ENCODE measurements at places on chromosomes 16 and 17. TPM values are rescaled to one million over a fixed set of nuclear protein-coding genes. Genes with fewer than 3 reads are reported as not detected.
A peak's percentile ranks its signal among the peaks of the same experiment; 100 is the strongest.

- no peak for DNase-seq
Measured at GRCh38 chr16:89013692-89014402, 36.8 kb upstream of the CBFA2T3 start.

DNA sequence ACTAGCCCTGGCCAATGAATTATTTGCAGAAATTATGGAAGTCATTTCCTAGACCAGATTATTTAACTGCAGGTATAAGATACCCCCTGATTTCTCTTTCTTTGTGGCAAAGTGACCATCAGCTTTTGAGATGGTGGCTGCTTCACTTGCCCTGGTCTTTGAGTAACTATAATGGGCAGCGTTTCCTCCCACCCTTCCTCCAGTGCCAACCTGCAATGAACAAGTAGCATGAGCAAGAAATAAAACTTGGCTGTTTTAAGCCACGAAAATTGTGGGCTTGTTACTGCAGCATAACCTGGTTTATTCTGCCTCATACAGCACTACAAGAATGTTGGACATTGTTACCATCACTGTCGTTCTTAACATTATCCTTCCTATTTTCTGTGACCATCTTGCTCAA is 105.3 kb downstream of the CYLD start:
- no peak for DNase-seq

DNA sequence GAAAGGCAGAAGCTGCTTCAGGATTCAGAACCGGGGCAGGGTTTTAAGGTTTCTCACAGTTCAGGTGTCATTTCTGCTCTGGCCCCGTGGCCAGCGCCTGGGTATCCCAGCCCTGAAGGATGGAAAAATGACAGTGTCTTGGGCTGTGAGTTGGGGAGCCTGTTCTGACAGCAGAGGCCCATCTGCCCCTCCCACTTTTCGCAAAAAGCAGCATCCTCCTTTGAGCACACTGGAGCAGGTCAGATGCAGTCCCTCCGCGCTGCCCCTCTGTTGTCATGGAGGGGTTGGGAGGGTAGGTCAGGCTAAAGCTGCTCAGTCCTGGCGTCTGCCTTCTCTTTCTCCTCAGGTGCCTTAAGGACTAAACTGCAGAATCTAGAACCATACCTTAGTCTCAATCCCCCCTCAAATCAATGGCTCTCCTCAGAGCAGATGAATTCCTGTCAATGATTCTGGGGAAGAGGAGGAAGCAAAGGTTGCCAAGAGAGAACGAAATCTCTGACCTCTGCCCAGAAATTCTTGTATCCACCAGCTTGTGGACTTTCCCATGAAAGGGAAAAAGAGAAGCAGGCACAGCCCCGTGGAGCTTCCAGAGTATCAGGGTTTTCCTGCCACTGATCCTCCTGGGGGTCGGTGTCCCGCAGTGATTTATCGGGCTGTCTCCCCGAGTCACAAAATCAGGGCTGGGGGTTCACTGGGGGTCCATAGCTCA is 7.3 kb downstream of the NEUROD2 start:
- DNase-seq = no peak

DNA sequence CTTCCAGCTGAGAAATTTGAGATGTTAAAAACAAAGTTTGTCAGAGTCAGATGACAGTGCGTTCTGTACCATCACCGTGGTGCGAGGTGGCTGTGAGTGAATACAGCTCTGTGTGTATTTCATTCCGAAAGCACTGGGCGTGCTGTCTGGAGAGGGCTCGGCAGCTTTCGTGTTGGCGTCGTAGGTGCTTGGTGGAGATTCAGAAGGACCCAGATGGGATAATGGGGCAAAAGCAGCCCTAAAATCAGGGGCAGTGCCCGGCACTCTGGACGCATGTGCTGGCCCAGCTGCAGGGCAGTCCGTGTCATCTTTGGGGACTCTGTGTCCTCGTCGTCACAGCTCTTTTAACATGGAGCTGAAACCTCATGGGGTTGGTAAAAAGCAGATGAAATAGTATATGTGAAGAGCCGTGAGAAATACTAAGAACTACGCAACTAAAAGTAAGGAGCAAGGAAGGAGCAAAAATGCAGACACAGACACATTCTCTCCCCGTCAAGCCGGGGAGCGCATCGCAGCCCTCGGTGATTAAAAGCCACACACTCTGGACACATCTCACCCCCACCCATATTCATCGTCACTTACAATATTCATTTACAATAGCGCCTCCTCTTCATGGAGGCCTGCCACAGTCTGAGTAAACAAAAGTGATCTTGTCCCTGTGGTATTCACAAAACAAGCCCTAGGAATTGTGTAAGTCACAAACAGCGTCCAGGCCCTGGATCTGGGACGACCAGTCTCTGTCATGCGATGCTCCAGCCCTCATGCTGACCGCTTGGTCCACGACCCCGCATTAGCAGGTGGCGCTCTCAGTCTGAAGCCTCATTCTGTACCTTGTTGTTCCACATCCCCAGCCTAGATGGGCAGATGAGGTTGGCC is 206.7 kb downstream of the RPTOR start:
- no peak for DNase-seq

DNA sequence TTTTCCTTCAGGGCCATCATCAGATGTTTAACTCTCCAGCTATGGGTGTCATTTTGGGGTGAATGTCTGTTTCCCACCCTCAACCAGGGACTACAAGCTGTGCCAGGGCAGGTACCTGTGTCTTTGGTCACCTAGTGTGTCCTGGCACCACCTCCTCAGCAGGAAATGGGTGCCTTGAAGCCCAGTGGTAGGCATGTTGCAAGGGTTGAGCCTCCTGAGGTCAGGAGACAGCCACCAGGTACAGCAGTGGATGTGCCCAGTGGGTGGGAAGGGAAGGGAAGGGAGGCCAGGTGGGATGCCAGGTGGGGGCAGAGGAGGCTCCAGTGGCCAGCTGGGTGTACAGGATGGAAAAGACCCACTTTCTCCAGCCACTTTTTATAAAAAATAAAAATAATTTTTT is 25.5 kb upstream of the ADORA2B start:
- DNase-seq = no peak

DNA sequence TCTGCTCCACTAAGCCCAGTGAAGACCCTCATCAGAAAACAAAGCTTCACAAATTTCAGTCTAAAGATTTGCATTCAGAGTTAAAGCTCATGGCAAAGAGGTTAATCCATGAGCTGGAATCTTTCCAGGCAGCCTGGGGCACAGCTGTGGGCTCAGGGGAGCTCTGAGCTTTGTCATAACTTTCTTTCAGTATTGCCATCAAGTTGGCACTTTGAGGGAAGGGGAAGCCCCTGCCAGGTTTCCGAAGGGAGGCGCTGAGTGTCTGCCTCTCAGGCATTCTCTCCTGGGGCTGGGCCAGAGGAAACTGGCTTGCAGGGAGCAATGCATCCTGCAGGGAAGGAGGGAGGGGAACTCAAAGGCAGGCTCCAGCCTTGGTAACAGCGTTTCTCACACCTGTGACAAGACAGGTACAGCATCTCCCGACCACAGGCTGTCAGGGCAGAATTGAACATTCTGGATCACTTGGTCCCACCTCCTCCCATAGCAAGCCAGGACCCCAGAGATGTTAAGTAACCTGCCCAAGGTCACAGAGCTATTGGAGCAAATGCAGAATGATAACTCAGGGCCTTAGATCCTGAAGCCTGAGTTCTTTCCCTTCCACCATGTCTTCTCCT is 3.9 kb downstream of the LPO start:
- no peak for DNase-seq

DNA sequence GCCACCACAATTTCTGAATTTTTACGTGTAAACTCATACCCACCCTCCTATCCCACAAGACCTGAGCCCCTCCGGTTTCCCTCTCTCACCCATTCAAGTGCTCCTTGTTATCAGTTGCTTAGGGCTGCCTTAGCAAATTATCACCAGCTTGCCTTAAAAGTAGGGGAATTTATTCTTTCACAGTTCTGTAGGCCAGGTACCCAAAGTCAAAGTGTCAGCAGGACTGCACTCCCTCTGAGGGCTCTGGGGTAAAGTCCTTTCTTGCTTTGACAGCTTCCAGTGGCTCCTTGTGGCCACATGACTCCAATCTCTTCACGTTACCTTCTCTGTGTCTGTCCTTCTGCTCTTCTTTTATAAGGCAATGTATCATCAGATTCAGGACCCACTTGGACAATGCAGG is 7.9 kb upstream of the TMEM220 start:
- no peak for DNase-seq

DNA sequence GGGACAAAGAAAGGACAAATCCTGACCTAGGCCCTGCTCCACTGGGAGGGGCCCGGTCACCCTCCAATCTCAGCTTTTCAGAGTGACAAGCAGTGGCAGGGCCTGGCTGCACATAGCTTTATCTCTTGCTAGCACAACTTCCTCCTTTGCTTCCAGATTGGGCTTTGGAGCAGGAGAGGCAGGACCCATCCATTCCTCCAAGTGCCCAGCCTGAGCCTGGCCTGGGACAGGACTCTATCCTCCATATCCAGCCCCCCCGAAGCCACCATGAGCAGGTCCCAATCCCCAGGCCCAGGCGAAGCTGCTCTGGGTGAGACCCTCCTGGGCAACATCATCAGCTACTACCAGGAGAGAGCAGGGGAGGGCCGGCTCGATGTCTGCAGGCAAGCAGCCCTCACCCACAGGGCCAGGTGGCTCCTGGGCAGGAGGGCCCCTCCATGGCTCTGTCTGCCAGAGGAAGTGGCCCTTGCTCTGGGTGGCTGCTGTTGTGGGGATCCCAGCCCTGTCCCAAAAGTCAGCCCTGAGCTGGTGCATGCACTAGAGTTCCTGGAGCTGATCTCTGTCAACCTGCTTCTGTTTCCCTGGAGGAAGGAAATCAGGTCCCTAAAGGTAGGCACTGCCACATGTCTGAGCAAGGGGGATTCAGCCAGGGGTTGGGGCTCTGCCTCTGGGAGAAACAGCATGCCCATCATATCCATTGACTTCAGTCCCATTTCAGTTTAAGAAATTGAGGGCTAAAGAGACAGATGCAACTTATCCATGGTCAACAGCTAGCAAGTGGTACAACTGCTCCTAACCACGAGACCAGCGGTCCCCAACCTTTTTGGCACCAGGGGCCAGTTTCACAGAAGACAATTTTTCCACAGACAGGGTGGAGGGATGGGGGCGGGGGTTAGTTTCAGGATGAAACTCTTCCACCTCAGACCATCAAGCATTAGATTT is 58.9 kb downstream of the TK2 start:
- no peak for DNase-seq

GRCh38 chr17:74758848-74759168 is 10.4 kb downstream of the NHERF1 start:
- DNase-seq = no peak

- no peak for DNase-seq
Measured at GRCh38 chr17:30477774-30478115, 537 bp downstream of the GOSR1 start.

- DNase-seq = no peak
Measured at GRCh38 chr17:76087531-76087930, 8.5 kb downstream of the ZACN start.

- DNase-seq = no peak
Measured at GRCh38 chr17:41402161-41402560, 4.8 kb upstream of the KRT31 start.

DNA sequence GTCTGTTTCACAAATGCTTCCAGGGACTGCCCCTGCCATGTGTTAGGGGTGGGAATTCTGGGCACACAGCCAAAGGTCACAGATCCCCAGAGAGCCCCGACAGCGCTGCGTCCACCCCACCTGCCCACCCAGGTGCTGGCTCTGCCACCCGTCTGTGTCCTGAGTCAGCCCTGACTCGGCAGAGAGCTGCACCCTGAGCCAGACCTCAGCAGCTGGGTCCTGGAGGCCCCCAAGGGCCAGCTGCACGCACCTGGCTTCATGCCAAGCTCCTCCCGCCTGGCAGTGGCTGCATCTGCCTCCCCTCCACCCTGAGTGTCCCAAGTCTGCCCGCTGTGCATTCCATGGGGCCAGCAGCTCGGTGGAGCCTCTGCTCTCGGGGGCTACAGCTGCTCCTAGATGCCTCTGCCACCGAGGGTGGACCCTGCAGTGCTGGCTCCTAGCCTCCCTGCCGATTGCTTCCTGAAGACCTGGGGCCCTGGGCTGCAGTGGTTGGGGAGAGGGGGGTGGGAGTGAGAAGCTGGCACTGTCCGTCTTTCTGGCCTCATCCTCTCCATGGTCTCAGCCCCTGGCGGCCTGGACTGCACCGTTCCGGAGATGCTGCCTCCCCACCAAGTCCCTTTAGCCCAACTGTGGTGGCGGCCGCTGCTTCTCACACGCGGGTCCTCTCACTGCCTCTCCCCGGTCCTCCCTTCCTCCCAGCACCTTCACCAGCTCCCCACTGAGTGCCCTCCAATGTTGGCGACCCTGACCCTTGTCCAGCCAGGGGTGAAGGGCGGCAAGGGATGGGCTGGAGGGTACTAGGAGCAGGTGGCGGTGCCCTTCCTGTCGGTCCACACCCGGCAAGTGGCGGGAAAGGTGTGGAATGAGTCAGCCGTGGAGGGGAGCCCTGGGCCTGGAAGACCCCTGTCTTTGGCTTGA is 3.0 kb downstream of the SECTM1 start:
- DNase-seq = peak; percentile 75

DNA sequence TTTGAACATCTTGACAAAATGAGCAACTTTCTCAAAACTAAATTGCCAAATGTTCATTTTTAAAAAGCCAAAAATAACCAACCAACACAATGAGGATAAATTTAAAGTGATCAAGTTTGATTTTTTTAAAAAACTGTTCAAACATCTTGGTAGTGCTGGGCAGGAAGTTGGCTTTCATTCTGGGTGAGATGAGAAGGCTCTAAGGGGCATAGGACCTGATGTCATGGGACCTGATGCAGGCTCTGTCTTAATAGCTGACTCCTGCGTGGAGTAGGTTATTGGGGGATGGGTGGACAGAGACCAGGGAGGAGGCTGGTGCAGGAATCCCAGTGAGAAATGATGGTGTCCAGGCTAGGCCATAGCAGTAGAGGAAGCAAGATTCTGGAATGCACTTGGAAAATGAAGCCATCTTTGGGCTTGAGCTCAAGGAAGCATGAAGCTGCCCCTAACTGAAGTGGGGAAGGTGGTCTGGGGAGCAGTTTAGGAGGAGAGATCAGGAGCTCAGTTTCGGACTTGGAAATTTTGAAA is 20.4 kb downstream of the NLRC5 start:
- no peak for DNase-seq

- DNase-seq = no peak
Measured at GRCh38 chr17:81738801-81739393, 26.8 kb downstream of the SLC25A10 start.

DNA sequence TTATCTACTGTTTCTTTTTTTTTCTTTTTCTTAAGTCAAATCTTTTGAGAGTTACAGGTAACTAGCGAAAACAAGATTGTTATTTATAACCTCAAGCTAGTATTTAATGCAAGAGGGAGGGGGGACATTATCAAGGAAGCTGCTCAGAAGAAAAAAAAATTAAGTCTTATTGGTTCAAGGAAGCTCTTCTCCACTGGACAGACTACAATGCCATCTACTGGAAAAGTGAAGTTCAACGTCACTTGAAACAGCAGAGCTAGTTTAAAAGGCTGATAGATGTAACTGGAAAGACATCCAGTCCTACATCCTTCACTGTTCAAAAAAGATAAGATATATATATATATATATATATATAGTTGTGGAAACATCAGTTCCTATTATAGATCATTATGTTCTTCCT is 418.0 kb upstream of the PSMD7 start:
- DNase-seq = no peak

Gene GNG13
- polyA plus RNA-seq = not detected

Gene HS3ST6
- polyA plus RNA-seq = 0.16 TPM

Gene MGAT5B
- polyA plus RNA-seq = 0.85 TPM

Gene CCDC78
- 6.3 TPM for polyA plus RNA-seq

Gene CHST5
- 0.78 TPM for polyA plus RNA-seq

Gene CSHL1
- polyA plus RNA-seq = not detected

Gene KRTAP4-5
- not detected for polyA plus RNA-seq

Gene TEKT5
- 0.29 TPM for polyA plus RNA-seq

Gene CALB2
- polyA plus RNA-seq = not detected

Gene P2RX5
- 0.25 TPM for polyA plus RNA-seq

Gene CDH1
- 146 TPM for polyA plus RNA-seq

Data from right lung (tissue), 10 donors.